ENCODE measurements at places on chromosomes 7 and 10.

DNA sequence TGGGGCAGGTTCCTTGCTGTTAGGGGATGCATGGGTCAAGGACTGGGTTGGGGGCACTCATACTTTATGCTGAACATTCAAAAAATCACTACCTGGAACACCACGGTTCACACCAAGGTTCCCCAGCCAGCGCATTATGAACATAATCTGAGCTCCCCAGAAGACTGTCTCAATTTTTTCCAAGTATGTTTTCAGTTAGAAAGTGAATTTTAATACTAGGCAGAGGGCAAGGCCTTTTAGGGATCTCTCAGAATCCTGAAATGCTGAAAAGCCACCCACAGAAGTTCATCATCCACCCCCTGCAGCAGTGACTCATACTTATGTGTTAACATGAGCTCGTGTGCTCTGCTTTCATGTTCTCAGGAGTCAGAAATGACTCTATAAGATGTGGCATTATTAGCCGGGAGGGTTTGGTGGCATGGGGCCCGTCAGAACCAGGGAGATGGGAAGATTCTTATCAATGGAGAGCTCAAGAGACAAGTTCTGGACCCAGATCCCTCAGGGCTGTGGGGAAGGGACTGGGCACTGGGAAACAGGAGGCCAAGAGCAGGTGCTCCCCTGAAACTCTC, 185.2 kb upstream of the ITGB1 start:
- DNase-seq: no peak

DNA sequence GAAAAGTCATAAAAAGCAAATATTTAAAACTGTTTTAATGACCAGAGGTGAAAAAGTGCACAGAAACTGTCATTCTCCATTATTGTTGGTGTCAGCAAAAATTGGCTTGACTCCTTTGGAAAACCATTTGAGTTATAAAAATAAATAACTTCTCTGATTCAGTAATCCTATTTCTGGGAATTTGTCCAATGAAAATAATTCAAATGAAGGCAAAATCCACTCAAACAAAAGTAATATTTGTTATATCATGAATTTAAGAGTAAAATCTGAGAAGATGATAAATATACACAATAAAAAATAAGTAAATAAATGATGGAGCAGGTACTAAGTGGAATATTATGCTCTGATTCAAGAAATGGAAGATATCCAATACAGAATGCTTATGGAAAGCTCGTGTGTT, 326.6 kb upstream of the KLF6 start:
- no peak for DNase-seq

DNA sequence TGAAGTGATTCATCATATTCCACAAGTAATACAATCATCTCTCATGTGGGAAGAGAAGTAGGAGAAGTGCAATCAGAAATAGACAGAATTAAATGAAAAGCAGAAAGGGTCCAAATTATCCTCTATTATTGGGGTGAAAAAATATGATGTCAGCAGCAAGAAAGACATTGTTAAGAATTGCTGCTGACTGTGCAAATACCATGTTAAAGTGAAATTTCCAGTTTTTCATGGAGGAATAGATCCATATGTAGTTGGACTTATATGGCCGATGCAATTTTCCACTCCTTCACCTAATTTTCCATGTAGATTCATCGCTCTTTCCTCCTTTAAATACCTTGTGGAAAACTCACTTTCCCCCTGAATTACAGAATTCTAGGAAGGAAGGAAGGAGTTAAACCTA, 819.8 kb downstream of the GATA3 start:
- no peak for DNase-seq

DNA sequence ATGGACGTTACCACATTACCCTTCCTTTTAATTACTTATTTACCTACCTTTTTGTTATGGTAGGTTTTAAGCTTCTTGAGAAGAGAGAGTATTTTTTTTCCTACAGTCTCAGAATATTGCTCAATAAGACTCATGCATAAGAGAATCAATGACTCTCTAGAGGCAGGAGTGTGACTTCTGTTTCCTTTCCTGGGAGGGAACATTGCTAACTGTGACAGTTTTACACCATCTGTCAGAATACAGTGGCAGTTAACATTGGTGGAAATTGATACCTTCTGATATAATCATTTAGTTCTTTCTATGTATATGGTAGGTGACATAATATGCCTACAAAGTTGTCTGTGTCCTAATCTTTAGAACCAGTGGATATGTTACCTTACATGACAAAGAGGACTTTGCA, 348.7 kb upstream of the POT1 start:
- no peak for DNase-seq

- no peak for DNase-seq
These were observed 66.9 kb downstream of the ZNRF2 start for GRCh38 chr7:30351286-30351685.

GRCh38 chr7:74083928-74084721, 521 bp downstream of the LIMK1 start:
- DNase-seq: no peak

GRCh38 chr7:33041631-33042428, 20.7 kb downstream of the NT5C3A start:
- DNase-seq: no peak

GRCh38 chr10:15453926-15454325, 82.8 kb upstream of the FAM171A1 start:
- no peak for DNase-seq

GRCh38 chr7:79403451-79403850, 50.0 kb downstream of the MAGI2 start:
- DNase-seq: no peak

GRCh38 chr7:116449950-116450349, 49.6 kb upstream of the CAV2 start:
- no peak for DNase-seq

DNA sequence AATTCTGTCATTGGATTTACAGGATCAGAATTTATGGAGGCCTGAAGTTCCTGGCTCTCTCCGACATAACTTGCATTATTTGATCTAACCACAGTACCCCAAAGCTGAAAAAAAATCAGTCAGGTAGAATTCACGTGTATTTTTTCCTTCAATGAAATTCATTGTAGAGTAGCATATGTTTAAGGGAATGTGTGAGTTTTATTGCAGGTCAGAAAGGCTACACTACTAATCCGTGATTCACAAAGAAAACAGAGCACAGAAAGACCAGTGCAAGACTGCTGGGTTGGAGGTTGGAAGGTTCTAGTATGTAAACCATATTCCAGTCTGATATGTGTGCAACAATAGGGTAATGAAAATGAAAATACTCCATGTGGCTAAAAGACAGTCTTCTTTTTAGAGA, 247.0 kb upstream of the FERD3L start:
- DNase-seq: no peak

DNA sequence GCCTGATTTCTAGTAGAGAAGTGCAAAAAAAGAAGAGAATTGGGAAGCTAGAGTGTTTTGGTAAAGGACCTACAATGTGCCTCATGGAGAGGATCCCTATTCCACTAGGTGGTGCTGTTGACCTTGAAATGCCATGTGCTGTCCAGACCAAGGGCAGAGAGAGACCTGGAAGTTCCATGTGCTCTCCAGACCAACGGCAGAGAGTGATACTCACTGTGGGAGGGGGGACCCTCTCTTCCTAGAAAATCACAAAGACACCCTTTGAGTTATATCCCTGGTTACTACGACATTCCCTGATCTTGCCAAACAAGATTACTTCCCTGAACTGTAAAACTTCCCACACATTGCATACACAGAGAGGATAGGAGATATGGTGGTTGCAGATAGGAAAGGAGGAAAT, 212.7 kb upstream of the ZNF804B start:
- DNase-seq: no peak

DNA sequence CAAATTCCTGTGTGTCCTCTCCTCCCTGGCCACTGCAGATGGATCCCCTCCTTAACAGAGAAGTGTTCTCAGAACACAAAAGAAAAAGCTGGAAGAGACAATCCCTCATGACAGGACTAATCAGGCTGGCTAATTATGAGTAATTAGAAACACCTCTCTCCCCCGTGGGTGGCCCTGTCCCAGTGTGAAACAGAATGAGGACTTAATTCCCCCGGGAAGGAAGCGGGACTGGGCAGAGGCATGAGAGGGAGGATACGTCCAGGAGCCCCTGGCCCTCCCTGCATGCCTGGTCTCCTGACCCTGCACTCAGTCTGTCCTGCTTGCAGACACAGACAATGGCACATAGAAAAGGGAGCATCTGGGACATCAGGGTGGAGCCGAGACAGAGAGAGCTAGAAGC, 7.6 kb upstream of the ADCYAP1R1 start:
- DNase-seq: no peak

DNA sequence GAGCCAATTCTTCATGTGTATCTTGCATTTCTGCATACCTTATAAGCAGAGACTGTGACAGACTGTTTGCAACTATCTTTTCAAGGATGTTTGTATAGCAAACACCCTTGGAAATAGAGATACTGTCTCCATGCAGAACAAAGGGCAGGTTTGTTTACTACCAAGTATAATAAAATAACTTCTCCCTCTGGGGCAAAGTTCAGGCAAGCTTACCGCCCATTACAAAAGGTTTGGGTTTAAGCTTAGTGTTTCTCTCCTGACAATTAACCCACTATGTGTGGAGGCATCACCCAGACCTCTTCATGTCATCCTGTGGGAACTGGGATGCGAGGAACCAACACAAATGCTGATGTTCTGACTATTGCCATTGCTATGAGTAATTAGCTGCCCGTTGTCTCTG, 479.1 kb upstream of the ZMIZ1 start:
- DNase-seq: no peak

DNA sequence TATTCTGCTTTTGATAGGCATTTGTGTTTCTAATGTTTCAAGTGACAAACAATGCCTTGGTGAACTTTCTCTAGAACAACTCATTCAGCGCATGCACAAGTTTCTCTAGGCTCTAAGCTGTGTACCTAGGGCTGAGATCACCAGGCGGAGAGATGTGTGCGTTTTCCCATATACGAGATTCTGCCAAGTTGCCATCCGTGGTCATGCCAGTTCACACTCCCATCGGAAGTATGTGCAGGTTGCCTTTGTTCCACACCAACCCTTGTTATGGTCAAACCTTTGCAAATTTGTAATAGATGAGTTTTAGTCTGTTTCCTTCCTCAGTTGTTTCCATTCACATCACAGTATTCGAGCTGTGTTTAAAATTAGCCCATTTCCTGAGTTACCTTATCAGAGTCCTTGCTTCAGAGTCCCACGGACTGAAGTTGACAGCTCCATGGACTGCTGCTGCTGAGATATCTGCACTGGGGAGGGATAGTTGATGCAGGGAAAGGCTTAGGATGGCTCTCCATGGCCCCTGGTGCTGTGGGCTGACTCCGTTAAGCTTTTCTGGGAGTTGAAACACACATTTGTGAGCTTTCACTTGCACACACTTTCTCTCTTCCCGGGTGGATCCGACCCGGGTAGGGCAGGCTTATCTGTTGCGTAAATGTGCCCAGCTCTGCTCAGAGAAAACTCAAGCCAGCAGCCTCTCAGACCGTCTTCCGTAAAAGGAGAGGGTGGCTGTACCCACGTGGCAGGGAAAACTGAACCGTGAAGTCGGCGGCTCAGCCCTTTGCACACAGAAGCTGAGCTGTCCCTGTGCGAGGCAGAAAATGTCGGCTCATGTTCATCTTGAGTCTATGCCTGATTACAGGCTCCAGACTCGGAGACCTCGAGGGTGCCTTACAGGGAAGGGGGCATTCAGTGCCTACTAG, 49.4 kb downstream of the HK1 start:
- DNase-seq: no peak

DNA sequence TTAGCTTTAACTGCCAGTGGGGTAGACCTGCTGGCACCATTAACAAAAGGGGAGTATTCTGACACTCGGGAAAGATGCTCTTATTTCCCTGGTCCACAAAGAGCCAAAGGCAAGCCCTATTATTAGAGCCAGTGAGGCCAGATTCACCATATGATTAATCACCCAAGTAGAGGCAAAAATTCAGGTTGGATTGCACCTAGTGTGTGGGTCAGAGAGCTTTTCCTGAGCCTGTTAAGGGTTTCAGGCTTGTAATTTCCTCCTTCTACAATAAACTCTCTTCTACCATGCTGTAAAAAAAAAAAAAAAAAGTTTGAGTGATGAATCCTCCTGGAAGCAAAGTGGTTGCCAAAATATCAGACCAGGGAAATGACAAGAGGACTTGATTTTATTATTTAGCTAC, 163.5 kb downstream of the MBL2 start:
- DNase-seq: no peak

DNA sequence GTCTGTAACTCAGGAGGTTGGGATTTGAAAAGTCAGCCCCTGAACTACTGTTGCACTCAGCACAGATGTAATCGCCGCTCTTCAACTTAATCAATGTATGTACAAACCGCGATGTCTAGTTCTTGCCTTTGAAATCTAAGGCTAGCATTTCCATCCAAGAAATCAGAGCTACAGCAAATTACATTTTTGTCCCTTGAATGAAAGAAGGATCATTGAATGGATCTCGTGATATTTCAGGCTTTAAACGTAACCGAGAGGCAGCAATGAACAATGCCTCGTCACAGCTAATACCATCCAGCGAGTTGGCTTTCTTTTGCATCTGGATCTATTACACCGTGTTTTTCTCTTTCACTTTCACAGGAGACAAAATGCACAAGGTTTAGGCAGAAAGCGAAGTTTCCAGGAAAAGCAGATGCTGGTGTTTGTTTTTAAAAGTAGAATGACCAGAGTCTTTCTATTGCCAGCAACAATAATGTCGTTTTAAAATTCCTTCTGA, 5.5 kb downstream of the SKIDA1 start:
- DNase-seq: no peak

- no peak for DNase-seq
These were observed 4.6 kb upstream of the ZNF862 start for GRCh38 chr7:149833495-149834130.

GRCh38 chr10:10326116-10326515, 691.6 kb upstream of the CELF2 start:
- no peak for DNase-seq

- DNase-seq: no peak
These were observed 78.6 kb downstream of the ARL5B start for GRCh38 chr10:18737841-18738240.

DNA sequence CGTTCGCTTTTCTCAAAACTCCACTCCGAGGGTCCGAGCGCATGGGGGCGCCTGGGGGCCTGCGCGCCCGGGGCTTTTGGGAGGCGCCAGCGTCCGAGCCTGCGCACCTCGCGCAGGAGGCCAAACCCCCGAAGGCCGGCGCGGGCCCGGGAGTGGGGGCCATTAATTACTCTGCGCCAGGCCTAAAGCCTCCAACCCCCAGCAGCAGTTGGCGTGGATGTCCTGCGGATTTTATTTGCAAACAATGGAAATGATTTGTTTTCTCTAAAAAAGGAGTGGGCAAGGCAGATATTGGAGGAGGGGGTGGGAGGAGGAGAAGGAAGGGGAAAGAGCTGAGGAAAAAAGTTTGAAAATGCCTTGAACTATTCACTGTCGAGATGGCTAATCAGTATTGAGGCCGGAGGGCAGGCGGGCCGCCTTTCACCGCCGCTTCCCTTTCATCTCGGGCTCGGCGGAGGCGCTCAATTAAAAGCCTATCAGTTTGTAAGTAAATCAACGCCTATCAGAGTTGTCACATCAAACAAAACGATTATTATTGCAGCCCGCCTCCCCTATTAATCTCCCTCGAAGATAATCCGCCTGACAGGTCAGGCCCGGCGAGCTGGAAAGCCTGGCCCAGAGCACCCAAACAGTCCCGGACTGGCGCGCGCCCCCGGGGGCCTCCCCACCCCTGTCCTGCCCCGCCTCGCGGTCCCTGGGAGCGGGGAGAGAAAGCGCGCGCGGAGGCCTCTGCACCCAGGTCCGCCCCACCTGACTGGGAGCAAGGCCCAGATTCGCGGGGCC, 3.4 kb upstream of the ZNF503 start:
- peak; percentile 58 for DNase-seq

GRCh38 chr7:17564678-17565212, 266.3 kb downstream of the AHR start:
- DNase-seq: no peak

- no peak for DNase-seq
These were observed 825.8 kb upstream of the POM121L12 start for GRCh38 chr7:52209614-52210013.

GRCh38 chr10:117542706-117543224, at the start of gene EMX2:
EMX2 (plus strand) TSS chr10:117542746; CDS start chr10:117543268, 522 bp downstream.
- DNase-seq: no peak

Data from neuronal stem cell (in vitro differentiated cells).